ENCODE measurements at places on chromosomes 2 and 18. TPM values are rescaled to one million over a fixed set of nuclear protein-coding genes. Genes with fewer than 3 reads are reported as not detected.

The GATA6 gene
- total RNA-seq: 9.8 TPM

GRCh38 chr2:193583638-193584400 lies 1389.1 kb upstream of the TMEFF2 start:
- H3K27me3 ChIP-seq: no peaks in the 10 kb centered on the region
- no peak overlapping the region for H3K27ac ChIP-seq
- no peak for DNase-seq
- no peaks in the 10 kb centered on the region for H3K4me1 ChIP-seq
- H3K4me3 ChIP-seq: no peak overlapping the region

GRCh38 chr2:48313036-48313877 lies 216.7 kb upstream of the STON1 start:
- peak overlapping the region; percentile 93 for H3K4me3 ChIP-seq
- no peaks in the 10 kb centered on the region for H3K27me3 ChIP-seq
- DNase-seq: no peak
- H3K4me1 ChIP-seq: peaks cover 28% of the 10 kb centered on the region
- H3K36me3 ChIP-seq: no peaks in the 10 kb centered on the region

The PRKAG3 gene
- not detected for total RNA-seq
